ENCODE measurements at places on chromosomes 5 and 9.

DNA sequence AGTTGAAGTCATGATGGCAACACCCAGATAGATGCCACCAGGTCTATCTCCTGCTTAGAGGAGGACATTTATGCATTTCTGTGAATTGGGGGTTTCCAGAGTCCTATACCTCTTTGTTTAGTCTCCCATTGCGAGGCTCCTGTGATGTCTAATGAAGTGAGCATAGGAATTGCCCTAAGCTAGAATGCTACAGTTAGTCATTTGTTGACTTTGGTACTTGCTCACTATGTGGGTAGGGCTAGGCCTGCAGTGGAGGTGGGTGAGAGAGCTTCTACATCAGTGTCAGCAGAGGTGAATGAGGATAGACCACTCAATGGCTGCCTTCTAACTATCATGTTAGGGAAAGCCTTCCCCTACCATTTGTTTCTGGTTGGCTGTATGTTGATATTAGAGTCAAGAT, 173.3 kb upstream of the POC5 start:
- DNase-seq: no peak

GRCh38 chr5:181020688-181021087, 19.4 kb upstream of the BTNL9 start:
- DNase-seq: no peak

DNA sequence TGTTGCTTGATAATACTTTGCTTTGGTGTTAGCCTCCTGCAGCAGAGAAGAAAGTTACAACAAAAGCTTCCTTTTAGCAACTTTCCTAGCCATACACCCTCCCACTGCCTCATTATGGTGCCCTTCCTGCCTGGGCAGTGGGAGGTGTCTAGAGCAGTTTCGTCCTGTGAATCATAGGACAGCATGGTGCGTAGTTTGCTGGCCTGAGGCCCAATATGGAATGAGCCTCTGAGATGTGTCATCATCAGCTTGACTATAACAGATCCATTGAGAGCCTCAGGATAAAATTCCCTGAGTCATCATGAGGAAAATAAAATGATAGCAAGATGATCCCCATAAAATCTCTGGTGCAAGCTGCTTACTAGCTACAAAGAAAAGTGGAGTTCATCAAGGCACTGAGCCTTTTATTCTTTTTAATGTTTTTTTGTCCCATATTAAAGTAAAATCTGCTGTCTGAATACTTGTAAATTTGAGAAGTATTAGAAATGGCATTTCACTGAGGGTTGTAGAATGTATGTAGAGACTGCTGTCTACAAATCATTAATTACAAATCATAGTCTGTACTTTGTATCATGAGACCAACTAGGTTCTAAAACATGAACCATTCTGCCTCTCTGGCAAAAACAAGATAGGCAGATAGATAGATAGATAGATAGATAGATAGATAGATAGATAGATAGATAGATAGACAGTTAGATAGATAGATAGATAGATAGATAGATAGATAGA, 303.0 kb upstream of the PDE4D start:
- no peak for DNase-seq

- no peak for DNase-seq
Measured at GRCh38 chr5:42628821-42629220, 127.8 kb upstream of the CCDC152 start.

DNA sequence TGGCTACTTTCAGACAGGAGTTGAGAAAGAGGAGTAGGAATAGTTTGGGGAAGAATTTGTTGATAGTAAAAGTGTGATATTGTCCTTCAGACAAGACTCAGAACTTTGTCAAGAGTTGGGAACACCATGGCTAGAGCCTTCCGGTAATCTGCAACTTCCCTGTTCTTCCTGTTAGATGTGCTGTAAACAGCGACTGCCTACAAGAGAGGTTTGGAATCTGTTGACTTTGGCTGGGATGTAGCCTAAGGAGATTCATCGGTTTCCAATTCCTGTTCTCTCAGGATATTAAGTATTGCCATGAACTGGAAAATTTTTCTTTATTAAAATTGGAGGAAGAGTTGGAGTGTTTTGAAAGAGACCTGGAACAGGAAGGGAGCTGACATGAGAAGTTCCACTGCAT, 43.9 kb downstream of the ARHGAP26 start:
- DNase-seq: no peak

GRCh38 chr5:158872455-158872854, 227.3 kb downstream of the EBF1 start:
- no peak for DNase-seq

DNA sequence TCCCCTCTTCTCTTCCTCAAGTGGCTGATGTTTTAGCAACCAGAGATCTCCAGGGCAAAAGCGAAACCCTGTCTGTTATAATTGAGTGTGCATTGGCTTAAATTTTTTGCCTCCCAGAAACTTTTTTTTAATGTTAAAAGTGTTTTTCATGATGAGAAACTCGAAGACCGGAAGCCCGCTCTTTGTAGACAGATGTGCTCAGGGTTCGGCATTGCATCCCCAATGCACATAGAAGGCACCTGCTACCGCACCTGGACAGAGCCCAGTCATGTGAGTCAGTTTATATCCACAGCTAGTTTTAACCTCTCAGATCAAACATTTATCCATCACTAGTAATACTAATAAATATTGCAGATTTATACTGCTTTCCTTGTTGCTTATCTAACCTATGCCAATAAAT, 19.5 kb upstream of the NADK2 start:
- no peak for DNase-seq

GRCh38 chr5:100761192-100761591, 141.9 kb downstream of the ST8SIA4 start:
- no peak for DNase-seq

DNA sequence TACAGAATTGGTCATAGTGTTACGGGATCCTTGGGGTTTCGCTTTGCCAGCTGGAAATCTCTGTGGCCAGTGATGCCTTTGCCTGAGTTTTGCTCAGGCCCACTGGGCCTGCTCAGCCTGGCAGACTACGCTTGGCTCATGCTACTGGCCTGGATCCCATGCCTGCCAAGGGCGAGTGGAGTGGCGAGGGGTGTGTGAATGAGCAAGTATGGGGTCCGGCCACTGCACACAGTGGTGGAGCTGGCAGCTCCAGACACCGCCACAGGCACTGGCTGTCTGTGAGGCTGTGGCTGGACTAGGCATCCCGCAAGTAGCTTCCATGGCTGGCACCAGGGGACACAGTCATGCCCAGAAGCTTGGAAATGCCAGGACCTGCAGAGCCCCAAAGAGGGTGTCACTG, 240.3 kb downstream of the ARRDC3 start:
- DNase-seq: no peak

DNA sequence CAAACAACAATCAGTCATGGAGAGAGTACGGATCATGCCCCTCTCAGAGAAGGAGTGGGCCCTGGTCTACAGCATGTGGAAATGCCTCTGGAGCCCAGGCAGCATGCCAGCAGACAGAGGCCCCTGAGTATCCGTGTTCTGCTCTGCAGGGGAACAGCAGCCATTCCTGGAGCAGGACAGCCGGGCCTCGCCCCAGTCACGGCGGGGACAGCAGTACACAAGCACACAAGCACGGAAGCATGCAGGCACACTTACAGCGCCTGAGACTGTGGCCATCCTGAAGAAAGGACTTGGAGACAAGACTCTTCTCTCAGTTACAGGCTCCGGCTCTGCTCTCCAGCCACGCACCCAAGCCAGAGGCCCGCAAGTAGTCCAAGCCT, 102.6 kb upstream of the ALDH1B1 start:
- no peak for DNase-seq

GRCh38 chr5:520850-521226, 3.4 kb downstream of the SLC9A3 start:
- DNase-seq: no peak

- DNase-seq: no peak
Measured at GRCh38 chr5:61802456-61802855, 470.4 kb downstream of the ZSWIM6 start.

DNA sequence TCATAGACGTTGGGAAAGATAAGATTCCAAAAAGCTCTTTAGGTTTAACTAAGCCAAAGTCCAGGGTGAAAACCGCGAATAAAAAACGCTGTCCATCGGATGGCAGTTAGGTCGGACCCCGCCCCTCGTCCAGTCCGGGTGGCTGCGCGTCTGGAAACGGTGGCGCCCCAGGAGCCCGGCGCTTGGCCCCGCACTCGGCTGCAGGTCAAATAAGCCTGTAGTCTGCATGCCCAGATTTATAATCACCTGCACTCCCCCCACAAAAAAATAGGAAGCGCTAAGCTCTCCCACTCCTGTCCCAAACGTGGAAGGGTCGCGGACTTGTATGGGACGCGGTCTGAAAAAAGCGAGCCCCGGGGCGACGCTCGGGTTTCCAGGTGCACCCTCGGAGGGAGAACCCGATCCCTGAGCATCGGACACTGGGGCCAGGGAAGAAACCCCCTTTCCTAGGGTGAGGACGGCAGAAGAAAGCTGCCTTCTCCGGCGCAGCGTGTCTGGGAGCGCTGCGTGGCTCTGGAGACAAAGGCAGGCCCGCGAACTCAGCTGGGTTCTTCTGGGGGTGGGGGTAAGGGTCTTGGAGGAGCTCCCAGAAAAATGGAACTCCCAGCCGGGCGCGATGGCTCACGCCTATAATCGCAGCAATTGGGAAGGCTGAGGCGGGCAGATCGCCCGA, 923 bp upstream of the ZBTB5 start:
- DNase-seq: peak; percentile 47

GRCh38 chr5:10808347-10809226, 47.6 kb upstream of the DAP start:
- DNase-seq: no peak

GRCh38 chr5:153969563-153969895, 69.2 kb downstream of the FAM114A2 start:
- no peak for DNase-seq

- no peak for DNase-seq
Measured at GRCh38 chr9:135828656-135829055, 78.7 kb downstream of the CAMSAP1 start.

GRCh38 chr5:132466433-132467286, 23.9 kb downstream of the IRF1 start:
- peak; percentile 78 for DNase-seq

DNA sequence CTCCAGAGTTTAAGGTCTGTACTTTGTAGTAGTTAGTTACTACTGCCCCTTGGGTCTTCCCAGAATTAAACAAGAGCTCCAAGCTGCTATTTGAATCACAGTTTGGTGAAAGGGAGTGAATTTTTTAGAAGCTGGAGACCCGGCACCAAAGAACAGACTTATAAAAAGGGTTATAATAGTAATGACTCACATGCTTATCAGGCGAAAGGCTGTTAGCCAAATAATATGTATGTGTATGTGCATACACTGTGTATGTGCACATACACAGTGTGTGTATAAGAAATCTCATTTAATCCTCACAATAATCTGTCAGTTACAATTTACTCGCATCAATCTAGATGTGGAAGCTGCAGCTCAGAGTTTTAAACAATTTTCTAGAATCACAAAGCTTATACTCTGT, 59.5 kb upstream of the ITGA1 start:
- no peak for DNase-seq

DNA sequence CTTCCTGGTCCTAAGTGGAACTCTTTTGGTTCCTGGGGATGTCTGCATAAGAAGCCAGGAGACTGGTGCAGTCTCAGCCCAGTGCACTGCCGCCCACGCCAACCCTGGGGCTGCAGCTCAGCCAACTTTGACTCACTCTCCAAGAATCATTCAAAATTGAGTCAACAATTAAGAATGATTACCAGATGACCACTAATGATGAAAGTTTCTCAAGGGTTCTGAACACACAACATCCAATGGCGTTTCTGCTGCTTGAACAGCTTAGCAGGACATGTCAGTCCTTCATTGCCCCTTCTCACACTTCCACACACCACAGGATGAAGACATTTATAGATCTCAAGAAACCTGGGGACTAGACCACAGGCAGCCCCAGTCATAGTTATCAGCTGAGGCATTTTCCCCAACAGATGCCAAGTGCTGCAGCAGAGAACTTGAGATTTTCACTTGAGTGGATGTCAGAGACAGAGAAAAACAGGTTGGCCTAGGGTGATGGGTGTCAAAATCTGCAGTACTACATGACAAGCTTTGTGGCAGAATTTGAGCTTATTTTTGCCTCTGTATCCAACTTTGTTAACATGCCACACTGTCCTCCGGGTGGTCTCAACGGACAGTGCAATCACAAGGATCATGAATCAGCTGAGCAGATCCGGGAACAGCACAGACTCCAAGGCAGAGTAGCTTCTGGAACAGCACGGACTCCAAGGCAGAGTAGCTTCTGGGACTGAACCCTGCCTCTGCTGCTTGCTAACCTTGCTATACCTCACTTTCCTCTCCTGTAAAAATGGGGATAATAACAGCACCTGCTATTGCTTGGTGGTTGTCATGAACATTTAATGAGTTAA, 356.1 kb downstream of the SPOCK1 start:
- DNase-seq: no peak

GRCh38 chr5:10856683-10857337, 95.8 kb upstream of the DAP start:
- DNase-seq: peak; percentile 60

DNA sequence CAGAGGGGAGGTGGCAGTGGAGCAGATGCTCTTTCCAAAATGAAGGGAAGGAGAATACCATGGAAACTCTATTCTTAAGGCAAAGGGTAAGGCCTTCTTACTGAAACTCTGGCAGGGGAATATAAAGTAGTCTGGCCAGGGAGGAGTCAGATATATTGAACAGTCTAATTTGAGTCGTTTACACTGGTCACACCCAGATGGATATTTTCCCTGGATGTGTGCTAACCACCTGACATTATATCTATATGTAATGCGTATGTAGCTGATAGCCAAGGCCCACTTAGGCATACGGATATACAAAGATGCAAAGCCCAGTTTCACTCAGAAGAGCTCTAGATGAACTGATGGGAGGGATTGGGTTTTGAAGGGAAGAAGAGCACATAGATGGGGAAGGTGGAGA, 7.0 kb downstream of the TDRD7 start:
- no peak for DNase-seq

- DNase-seq: no peak
Measured at GRCh38 chr9:98021306-98022040, 35.1 kb upstream of the NANS start.

DNA sequence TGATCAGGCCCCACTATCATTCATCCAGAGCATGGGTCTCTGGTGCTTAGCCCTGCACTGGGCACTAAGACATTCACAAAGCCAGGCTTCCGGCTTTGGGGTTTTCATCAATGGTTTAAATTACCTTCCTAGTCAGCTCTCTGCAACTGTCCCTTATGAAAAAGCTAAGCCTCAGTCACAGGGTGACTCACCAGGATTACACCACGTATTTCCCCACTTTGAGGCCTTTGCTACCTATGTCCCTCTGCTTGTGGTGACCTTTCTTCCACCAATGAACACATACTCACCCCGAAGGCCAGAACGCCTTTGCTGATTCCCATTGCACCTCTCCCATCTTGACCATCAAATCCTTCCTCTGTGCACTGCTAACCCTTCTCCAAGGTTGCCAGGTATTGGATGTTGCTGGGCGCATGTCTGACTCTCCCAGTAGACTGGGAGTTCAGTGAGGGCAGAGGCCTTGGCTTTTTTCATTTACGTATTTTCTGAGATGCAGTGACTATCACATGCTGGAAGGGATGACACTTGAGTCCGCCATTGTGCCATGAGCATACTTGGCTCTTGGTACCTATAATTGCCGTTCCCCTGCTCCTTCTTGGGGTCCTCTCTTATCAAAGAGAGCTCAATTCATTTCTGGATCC, 58.7 kb upstream of the TNFSF8 start:
- DNase-seq: peak; percentile 64
